ENCODE measurements at places on chromosomes 3 and 15.
A peak's percentile ranks its signal among the peaks of the same experiment; 100 is the strongest.

DNA sequence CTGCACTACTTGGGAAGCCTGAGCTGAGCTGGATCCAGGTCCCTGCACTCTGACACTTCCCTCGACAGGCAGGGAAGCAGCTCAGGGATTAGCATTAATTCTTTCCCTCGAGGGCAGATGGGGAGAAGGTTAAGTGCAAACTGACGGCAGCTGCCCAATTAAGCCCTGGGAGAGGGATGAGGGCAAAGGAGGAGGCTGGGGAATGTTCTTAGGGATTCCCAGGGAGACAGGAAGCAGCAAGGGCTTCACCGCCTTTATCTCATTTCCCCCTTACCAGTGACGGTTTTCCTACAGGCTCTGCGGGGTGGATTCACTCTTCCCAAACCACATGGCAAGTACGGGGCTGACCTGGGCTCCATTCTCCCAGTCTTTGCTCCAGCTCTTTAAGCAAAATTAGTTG, 519.0 kb upstream of the PROK2 start:
- DNase-seq, result no peak

GRCh38 chr3:62371720-62372591, 1.4 kb downstream of the FEZF2 start:
- no peak for DNase-seq

DNA sequence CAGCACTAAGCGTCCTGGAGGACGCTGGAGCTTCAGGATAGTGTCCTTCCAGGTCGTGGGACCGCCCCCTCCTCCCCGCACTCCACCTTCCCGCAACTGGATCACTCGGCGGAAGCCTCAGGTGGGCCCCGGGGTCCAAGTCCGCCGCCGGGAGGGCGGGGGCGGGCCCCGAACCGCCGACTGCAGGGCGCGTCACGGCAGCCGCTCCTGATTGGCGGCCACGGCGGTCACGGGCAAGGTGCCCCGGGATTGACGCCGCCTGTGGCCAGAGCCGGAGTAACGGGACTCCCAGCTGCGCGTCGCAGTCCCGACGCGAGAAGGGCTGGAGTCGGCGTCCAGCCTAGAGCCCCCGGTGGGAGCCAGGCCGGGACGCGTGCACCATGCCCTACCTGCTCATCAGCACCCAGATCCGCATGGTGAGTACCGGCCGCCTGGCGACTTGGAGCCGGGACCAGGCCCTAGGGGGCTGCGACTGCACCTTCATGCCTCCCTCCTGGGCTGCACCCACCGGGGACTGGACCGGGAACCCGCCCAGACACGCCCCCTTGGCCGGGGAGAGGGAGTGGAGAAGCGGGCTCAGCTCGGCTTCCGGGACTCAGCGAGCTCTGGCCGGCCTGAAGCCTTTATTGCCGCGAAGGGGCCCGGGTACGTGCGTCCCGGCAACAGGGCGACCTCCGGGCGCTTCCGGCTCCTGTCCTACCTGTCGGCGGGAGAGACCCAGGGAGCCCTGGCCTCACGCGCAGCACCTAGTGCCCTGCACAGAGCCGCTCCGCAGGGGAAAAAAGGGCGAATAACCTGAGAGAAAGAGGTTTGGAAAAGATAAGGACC, at the start of gene GCHFR:
TSS of gene GCHFR (plus strand) at position 268 of the 828 bp plus-strand sequence. CDS start at position 381, 113 bp downstream.
- peak; percentile 84 for DNase-seq

- no peak for DNase-seq
Measured at GRCh38 chr3:149342413-149343380, 9.3 kb upstream of the TM4SF18 start.

DNA sequence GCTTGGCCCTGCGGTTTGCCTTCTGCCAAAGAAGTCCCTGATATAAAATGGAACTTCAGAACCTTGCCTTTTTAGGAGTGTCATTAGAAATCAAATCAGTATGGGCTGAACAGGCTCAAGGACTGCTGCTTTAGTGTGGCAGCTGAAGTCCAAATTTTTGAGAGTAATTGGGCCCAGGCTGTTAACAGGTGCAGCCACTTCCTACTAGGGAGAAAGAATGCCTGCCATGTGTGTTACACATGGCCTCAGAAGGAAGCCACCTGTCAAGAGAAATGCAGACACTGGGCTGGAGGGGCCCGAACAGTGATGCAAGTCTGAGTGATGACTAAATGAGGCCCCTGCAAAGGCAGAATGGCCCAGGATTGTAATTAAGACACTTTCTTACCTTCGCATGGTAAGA, 786.7 kb upstream of the CFAP20DC start:
- DNase-seq, result no peak

- DNase-seq, result no peak
Measured at GRCh38 chr3:88807491-88808105, 299.8 kb upstream of the EPHA3 start.

GRCh38 chr3:146625186-146625775, 20.1 kb upstream of the PLSCR5 start:
- DNase-seq, result no peak

DNA sequence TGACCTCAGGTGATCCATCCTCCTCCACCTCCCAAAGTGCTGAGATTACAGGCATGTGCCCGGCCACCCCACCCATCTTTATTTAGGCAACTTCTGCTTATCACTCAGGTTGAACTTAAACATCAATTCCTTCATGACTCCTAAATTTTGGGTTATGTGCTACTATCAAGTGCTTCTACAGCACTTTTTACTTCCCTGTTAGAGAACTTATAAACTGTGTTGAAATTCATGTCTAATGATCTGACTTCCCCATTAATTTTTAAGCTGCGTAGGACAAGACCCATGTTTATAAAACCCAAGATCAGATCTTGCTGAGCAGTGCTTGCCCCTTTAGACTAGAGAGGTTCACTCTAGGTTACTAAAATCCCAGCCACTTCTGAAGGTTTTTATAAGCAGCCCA, 266.2 kb upstream of the TPRG1 start:
- no peak for DNase-seq

DNA sequence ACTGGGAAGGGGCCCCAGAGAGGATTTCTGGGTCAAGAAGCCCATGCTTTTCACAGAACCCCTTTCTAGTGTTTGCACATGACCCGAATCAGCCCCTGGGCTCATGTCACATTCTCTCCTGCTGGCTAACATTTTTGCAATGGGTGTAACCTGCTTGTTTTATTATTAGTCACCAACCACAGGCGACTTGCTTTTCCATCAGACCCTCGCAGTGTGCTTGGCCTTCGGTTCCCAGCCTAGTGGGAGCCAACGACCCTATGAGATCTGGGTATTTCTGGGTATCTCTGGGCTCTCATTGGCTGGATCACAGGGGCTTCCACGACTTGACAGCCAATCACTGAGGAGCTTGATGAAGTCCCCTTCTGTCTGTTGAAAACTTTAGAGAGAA, 11.0 kb upstream of the FBLN2 start:
- no peak for DNase-seq

DNA sequence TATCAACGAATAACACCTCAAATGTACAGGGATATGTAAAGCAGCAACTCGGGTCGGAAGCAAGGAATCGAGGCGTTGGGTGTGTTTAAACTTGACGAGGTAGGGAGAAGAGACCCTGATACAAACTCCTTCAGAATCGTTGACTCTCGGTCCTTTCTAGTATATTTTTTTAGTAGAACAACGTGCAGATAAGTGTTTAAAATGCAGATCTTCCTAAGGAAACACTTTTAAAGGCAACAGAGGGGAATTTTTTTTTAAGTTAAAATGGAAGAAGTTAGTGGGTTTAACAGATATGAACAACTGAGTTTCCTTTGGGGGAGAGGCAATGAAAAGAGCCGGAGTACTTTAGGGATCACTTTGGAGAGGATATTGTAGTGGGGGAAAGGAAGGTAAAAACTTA, 1.1 kb upstream of the KPNA4 start:
- DNase-seq, result no peak

- peak; percentile 60 for DNase-seq
Measured at GRCh38 chr3:36944012-36944640, 728 bp downstream of the TRANK1 start.

DNA sequence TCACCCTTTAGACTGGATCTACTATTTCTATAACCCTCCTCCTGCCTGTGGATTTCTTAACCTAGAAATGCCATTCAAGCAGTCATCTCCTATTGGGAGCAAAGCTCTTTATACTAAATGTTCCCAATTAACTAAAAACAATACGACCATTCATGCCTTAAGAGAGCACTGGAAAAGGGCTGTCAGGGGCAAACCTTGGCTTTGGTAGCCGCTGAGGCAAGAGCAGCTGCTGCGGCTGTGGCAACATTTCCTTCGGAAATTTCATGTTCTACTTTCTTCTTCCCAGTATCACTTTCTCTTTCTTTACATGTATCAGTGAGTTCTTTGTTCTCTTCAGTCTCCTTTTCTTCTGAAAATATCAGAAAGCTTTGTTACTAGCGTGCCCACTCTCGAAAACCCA, 56.3 kb upstream of the CSPG5 start:
- no peak for DNase-seq

- no peak for DNase-seq
Measured at GRCh38 chr3:171374260-171374659, 85.9 kb downstream of the TNIK start.

GRCh38 chr3:58568572-58569286, 8.5 kb downstream of the FAM107A start:
- DNase-seq, result peak; percentile 73

DNA sequence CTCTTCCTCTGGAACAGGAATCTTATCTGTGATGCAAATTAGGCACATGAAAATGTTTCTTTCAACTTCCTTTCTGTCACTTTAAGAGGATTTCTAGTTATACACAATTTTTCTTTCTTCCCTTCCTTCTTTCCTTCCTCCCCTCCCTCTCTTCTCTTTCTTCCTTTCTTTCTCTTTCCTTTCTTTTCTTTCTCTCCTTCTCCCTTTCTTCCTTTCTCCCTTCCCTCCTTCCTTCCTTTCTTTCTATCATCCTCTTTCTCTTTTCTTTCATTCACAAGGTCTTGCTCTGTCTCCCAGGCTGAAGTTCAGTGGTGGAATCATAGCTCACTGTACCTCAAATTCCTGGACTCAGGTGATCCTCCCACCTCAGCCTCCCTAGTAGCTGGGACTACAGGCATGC, 18.0 kb upstream of the C2CD4B start:
- no peak for DNase-seq

GRCh38 chr3:77648214-77648613, 608.3 kb downstream of the ROBO2 start:
- no peak for DNase-seq

GRCh38 chr3:48747706-48748105, 30.7 kb upstream of the IP6K2 start:
- DNase-seq, result no peak

GRCh38 chr3:156181509-156181908, 61.1 kb downstream of the KCNAB1 start:
- DNase-seq, result no peak

DNA sequence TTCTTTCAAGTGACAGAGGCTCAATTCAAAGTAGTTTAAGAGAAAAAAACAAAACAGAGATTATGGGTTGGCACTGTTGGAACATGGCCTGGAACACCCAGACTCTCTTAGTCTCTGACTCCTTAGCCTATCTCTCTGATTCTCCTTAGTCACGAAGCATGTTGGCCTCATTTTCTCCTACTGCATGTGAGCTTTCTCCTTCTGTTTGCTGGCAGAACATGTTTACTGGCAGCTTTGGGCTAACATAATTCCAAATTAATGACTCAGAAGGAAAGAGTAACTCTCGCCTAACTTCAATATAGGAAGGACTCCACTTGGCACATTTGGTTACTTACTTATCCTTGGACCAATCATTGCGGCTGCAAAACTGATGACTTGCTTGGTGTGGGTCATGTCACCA, 21.7 kb upstream of the CCDC39 start:
- no peak for DNase-seq

- no peak for DNase-seq
Measured at GRCh38 chr3:197856199-197856816, 65.3 kb downstream of the LRCH3 start.

DNA sequence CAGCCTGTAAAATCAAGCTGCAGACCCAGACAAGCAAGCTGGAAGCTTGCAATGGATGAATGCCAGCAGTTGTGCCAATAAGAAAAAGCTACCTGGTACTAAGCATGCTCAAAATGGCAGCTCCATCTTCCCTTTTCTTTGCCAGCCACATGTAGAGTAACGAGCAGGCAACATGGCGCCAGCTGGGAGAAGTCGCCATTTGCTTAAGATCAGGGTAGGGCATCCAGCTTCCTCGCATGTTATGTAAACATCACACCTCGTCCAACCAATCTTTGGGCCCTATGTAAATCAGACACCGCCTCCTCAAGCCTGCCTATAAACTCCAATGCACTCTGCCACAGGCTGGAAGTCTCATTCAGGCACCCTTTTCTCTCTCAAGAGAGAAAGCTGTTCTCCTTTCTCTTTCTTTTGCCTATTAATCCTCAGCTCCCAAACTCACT, 973.9 kb downstream of the FHIT start:
- DNase-seq, result no peak

GRCh38 chr3:13594991-13595421, 46.1 kb downstream of the FBLN2 start:
- no peak for DNase-seq

Data from left lung (tissue), 14 donors.